ENCODE measurements at places on chromosomes 5 and 9.

GRCh38 chr9:6072453-6072852, 57.0 kb upstream of the RANBP6 start:
- DNase-seq = no peak

GRCh38 chr5:151707567-151707966, 20.9 kb upstream of the SPARC start:
- DNase-seq = no peak

GRCh38 chr5:110288766-110289511, 437.5 kb downstream of the TMEM232 start:
- no peak for DNase-seq

DNA sequence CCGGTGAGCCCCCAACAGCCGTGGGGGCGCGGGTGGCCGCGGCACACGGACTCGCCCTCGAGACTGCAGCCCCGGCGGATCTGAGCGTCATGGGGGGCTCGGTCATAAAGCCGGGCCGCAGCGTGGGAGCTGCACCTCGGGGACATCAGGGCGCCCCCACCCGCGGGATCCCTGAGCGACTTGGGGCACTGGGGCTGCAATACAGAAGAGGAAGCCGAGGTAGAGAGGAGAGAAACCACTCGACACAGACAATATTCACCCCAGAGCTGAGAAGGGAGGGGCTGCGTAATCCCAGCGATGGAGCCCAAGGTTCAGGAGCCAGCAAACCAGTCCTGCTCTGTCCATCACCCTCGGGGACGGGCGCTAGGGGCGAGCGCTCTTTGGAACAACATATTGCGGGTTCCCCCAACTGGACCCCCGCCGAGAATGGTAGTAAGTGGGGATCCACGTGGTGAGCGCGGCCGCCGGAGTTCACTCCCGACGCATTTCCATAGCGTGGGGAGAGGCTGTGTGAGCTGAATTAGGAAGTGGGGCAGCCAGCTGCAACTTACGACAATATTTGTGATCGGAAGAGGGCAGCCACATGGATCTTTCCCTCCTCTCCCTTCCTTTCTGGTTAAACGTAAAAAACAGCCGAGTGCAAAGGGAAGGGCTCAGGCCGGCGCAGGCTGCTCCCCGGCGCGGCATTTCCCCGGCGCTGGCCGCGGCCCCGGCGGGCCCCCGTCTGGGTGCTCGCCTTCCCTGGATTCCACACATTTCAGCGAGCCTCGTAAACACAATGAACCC, 9.9 kb downstream of the PTCH1 start:
- no peak for DNase-seq

DNA sequence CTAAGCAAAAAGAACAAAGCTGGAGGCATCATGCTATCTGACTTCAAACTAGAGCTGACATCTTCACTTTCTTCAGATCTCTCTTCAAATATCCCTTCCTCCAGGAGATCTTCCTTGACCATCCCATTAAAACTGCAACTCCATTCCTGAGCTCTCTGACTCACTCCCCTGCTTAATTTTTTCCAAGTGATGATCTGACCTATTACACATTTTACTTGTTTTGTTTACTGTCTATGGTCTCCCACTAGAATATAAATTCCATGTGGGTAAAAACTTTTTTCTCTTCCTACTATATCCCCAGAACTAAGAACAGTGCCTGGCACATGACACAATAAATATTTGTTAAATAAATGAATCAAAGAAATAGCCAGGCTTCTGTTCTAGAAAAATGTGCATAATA, 87.5 kb downstream of the SLIT3 start:
- no peak for DNase-seq

GRCh38 chr9:131421691-131422090, 27.8 kb downstream of the PRRC2B start:
- no peak for DNase-seq

GRCh38 chr5:10727861-10728260, 33.2 kb downstream of the DAP start:
- no peak for DNase-seq

- no peak for DNase-seq
Observed at GRCh38 chr5:77683171-77683732, 44.7 kb upstream of the OTP start.
